ENCODE measurements at places on chromosomes 6 and 20.
A peak's percentile ranks its signal among the peaks of the same experiment; 100 is the strongest.

DNA sequence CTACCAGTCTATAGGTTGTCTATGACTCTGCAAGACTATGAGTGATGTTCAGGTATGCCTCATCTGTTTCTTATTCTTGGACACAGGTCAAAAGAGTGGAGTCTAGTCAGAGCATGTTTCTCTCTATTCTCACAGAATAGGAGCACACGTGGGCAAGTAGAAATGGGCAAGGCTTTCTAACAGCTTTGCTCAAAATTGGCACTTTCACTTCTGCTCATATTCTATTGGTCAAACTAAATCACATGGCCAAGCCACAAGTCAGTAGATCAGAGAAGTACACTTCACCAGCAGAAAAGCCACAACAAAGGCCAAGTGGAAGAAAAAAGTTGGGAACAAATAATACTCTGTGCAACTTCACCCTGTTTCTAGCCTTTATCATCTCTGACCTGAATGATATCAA lies 354.5 kb upstream of the SYNCRIP start:
- no peak for DNase-seq

DNA sequence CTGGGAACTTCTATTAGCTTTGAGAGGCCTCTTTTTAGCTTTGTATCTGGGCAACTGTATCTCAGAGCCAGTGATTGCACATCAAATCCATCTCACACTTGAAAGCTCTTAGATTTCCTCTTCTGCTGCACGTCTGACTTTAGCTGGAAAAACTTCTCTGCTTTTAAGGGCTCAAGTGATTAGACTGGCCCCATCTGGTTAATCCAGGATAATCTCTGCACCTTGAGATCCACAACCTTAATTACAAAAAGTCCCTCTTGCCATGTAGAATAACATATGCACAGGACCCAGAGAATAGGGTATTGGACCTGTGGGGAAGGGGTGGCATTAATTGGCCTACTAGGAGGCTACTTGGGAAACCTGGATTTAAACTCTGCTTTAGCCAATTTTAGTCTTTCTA lies 24.2 kb downstream of the KLHL31 start:
- DNase-seq = no peak

DNA sequence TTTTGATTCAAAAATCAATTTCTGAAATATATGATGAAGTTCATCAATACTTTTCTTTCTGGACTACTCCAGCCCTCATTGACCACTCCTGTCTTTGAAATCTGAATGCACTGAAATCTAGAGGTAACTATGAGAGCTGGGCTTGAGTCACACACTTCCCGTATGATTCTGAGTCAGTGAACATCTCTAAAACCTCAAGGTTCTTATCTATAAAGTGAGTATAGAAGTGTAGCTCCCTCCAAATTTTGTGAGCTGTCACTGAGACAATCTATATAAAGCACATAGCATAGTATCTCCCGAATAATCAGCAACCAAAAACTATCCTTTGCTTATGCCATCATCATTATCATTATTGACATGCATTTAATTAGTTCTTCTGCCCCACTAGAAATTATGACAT lies 182.4 kb downstream of the TSHZ2 start:
- DNase-seq = peak; percentile 77

DNA sequence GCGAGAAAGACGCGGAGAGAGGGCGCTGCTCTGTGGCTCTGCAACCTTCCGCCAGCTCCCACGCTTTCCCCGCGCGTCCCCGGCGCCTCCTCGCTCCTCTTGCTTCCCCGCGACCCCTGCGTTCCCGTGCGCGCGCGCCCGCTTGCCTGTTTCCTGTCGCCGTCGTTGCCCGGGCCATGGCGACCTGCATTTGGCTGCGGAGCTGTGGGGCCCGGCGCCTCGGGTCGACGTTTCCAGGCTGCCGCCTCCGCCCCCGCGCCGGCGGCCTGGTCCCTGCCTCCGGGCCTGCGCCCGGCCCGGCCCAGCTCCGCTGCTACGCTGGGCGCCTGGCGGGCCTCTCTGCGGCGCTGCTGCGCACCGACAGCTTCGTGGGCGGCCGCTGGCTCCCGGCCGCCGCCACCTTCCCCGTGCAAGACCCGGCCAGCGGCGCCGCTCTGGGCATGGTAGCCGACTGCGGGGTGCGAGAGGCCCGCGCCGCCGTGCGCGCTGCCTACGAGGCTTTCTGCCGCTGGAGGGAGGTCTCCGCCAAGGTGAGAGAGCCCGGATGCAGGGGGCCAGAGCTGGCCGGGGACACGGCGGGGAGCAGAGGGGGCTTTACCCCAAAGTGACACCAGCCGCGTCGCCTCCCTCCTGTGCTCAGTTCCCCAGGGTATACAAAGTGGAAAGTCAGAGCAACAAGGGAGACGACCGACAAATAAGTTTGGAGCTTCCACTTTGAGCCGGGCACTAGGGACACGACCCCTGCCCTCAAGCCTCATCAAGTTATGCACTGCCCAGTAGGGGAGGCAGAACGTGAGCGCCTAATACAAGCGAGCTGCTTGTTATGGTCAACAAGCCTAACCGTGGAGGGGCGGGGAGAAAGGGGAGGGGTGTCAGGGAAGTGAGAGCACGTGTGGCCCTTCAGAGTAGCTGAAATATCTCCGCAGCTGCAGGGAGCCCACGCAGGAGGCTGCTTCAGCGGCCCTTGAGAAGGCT lies at the start of gene ALDH5A1:
Gene ALDH5A1, plus strand, starts transcription at position 149 of the 975 bp plus-strand sequence. Its CDS starts 28 bp downstream, at position 177.
- DNase-seq = peak; percentile 70

- no peak for DNase-seq
These were observed 35.1 kb upstream of the TSPYL1 start for GRCh38 chr6:116314878-116315277.

DNA sequence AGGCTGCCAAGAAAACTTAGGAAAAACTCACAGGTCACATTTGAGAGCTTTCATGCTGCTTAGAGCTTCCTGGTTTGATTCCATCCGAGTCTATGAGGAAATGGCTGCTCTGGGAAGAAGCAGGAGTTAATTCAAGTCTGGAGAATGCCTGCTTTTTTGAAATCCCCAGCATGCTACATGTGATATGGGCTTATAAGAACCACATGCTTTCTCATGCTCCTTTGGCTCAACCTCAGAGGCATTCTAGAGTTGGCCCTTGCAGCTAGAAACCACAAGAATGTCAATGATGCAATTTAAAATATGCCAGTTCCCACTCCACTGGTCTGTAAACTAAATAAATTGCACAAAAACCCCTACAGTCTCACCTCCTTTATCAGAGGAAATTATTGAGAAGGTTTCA lies 142.9 kb upstream of the OLIG3 start:
- DNase-seq = no peak

GRCh38 chr6:44820321-44820720 lies 432.8 kb downstream of the CDC5L start:
- DNase-seq = no peak

- no peak for DNase-seq
These were observed 63.2 kb upstream of the TIAM2 start for GRCh38 chr6:154931711-154932424.

GRCh38 chr6:209432-210103 lies 82.7 kb upstream of the DUSP22 start:
- DNase-seq = peak; percentile 95

DNA sequence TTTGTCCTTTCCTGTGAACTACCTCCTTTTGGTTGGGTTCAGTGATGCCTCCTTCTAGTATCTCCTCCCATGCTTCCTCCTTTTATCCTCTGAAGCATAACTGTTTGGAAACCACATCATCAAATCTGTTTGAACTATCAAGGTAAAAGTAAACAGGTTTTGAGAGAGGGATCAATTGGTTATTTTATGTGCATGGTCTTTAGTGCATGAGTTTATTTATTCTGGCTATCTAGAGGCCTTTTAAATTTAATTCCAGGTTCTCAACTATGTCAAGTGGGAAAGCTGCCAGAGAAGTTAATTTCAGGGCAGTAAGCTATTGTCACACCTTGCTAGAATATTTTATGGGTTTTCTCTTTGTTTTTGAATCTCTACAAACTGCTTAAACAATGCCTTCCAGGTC lies 54.1 kb downstream of the WASF1 start:
- DNase-seq = no peak

DNA sequence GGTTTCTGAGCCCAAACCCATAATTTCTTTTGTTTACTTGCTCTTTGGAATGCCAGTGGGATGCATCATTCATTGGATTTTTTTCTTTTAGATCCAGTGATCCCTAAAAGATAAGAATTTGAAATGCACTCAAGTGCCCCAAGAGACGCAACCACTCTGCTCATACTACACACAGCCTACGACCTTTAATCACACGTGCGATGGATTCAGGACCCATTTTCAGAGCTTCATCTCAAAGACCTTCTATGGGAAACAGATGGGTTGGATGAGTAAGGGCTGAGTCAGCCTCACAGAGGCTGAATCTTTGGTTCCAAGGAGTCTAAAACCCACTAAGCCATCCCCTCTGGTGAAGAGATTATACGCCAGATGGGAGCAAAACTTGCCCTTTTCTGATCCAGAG lies 265.5 kb upstream of the EXOC2 start:
- no peak for DNase-seq

DNA sequence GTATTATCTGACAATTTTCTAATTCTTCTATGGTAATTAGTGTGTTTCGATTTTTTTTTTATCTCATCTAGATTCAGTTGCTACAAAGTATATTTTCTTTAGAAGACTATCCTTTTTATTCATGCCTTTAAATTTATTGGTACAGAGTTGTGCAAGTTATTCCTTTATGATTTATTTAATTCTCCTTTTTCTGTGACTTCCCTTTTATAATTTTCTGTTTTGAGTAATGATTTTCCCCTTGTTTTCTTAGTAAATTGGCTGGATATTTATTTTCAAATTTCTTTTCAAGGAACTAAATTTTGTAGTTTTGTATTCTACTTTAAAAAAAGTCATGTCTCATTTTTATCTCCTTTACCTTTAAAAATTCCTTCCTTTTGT lies 2.4 kb upstream of the IL22RA2 start:
- DNase-seq = no peak

DNA sequence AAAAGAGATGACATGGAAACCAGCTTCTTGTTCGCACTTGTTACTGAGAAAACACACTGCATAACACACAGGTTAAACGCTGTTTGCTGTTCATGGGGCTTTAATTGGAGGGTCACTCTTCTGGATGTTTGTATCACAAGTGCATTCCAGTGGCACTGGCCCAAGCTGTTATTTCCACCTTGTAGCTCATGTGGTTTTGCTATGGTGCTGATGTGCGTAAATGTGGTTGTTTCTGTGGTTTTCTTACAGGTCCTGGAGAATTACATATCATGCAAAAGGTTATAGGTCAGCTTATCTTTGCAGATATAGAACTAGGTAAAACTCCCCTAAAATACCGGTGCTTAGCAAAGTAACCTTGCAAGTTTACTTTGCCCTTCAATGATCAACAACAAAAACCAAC lies 89.3 kb upstream of the AHI1 start:
- peak; percentile 70 for DNase-seq

- DNase-seq = no peak
These were observed 87.0 kb upstream of the MYL9 start for GRCh38 chr20:36454332-36454697.

DNA sequence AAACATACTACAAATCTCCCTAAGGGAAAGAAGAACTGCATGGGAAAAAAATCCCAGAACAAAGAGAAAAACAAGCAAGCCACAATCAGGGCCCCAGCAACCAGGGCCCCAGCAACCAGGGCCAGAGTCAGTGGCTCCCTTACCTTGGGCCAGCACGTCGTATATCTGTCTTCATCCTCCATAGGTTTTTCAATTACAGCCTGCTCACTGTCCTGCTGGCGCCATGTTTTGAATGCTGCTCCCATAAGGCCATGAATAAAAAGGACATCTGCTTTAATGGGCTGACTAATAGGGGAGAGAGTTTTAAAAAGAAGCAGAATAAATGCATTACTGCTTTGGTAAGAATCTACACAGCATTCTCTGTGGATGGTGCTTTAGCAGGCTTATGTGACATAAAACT lies 49.2 kb downstream of the SERAC1 start:
- no peak for DNase-seq

GRCh38 chr20:61951695-61952533 lies 113.8 kb downstream of the TAF4 start:
- DNase-seq = no peak

GRCh38 chr6:161198176-161198575 lies 75.7 kb downstream of the AGPAT4 start:
- no peak for DNase-seq

DNA sequence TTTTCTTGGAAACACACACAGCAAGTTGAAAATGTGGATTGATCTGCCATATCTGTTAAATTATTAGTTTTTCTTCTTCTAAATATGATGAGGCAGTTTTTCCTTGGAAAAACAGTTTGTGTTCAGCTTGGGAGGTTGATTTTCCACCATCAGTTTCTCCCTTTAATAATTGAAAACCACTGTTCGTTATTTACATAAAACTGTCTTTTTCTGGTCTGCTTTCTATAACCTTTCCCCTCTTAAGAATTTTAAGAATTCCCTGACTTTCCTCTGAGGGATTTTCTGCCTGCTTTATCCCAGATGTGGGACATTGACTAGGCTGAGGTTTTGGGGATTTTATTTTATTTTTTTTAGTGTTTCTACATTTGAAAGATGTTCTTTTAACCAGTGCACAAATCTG lies 27.2 kb downstream of the DSE start:
- no peak for DNase-seq

GRCh38 chr6:116287689-116288282 lies 8.1 kb upstream of the TSPYL1 start:
- DNase-seq = peak; percentile 38

GRCh38 chr6:43681303-43681702 lies 6.3 kb downstream of the MRPS18A start:
- no peak for DNase-seq

GRCh38 chr6:129447198-129447565 lies 262.8 kb downstream of the ARHGAP18 start:
- DNase-seq = no peak

DNA sequence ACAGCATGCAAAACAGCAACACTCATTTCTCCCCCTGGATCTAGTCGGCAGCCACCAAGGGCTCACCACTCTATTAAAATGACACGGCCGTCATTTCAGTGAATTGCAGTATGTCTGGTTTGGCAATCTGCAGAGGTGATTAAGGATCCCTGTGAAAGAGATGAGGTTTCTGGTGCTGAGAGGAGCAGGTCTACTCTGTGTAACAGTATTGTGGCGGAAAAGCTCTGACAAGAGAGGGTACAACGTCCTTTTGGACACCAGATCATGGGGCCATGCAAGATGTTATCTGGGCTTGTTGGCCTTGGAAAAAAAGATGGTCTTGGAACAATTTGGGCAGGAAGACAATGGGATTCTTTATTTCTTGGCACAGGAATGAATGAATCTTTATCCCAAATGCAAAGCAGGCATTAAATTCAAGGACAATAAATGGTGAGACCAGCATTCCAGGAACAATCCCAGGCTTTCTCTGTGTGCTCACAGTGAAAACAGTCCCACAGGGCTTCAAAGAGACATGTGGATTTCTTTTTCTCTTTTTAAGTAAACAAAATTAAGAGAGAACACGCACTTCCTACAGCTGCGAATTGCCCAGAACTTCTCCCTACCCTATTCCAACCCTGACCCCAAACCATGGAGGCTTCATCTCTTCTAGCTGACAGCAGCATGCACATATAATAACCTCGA lies 33.7 kb upstream of the ADGRF1 start:
- no peak for DNase-seq

Data from activated CD4-positive, alpha-beta T cell treated with anti-CD3 and anti-CD28 coated beads, Interleukin-2, amount 50 U/mL, for 16 hours (primary cell).